ENCODE measurements at places on chromosomes 5 and 9.

GRCh38 chr9:107153336-107153735 is 129.7 kb upstream of the RAD23B start:
- DNase-seq = no peak

- DNase-seq = no peak
Measured at GRCh38 chr5:37893434-37894134, 53.7 kb upstream of the GDNF start.

- peak; percentile 19 for DNase-seq
Measured at GRCh38 chr9:135281791-135282737, 194.6 kb downstream of the OLFM1 start.

GRCh38 chr9:117239428-117239827 is 175.4 kb downstream of the ASTN2 start:
- no peak for DNase-seq

DNA sequence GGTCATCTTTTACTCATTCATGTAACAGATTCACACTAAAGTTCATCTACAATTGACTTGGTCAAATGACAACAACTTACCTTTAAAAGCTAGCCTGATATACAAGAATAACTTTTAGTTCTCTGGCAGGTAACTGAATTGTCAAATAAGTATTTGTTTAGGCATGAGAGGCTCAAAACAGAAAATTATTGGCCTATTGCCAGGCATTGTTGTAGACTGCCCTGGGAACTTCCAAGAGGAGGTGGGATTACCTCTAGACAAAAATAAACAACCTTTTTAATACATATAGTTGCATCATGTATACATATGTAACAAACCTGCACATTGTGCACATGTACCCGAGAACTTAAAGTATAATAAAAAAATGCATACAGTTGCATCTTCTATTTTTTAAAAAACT is 18.2 kb upstream of the SLCO4C1 start:
- no peak for DNase-seq

All from NCI-H1417 treated with DMSO at 0.1 percent for 48 hours (cell line).